Ascending aorta (tissue), 2 donors: ENCODE measurements at places on chromosomes 16 and 17. TPM values are rescaled to one million over a fixed set of nuclear protein-coding genes. Genes with fewer than 3 reads are reported as not detected.

Gene CDK5R1
- not detected for total RNA-seq

DNA sequence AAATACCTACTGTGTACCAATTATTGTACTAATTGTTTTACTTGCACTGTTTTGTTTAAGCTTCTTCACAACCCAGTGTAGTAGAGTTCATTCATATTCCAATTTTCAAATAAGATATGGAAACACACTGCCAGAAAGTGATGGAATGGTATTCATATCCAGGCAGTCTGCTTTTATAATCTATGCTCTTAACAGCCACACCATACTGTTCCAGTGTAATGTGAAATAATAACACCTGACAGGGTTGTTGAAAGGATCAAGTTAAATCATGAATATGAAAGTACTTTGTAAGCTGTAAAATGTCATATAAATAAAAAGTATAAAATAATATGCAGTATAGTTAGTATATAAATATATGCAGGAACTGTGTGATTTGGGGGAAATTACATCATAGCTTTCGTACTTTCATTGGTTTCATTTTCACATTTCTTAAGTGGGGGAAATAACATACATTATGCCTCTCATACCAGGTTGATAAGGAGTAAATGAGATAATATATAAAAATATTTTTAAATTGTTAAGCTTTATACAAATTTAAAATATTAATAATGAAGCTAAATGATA, 230.8 kb downstream of the TANC2 start:
- no peak overlapping the region for H3K27ac ChIP-seq
- no peak for DNase-seq
- H3K4me3 ChIP-seq: no peak overlapping the region
- H3K27me3 ChIP-seq: no peaks in the 10 kb centered on the region

- peaks cover 25% of the 10 kb centered on the region for H3K4me1 ChIP-seq
- DNase-seq: peak; percentile 50
- H3K4me3 ChIP-seq: peak overlapping the region; percentile 45
- no peak overlapping the region for H3K27ac ChIP-seq
Measured at GRCh38 chr16:67392301-67393059, 818 bp downstream of the TPPP3 start.

Gene SLC52A1
- not detected for total RNA-seq

Gene GINS2
- total RNA-seq: not detected

Gene PIRT
- total RNA-seq: not detected

DNA sequence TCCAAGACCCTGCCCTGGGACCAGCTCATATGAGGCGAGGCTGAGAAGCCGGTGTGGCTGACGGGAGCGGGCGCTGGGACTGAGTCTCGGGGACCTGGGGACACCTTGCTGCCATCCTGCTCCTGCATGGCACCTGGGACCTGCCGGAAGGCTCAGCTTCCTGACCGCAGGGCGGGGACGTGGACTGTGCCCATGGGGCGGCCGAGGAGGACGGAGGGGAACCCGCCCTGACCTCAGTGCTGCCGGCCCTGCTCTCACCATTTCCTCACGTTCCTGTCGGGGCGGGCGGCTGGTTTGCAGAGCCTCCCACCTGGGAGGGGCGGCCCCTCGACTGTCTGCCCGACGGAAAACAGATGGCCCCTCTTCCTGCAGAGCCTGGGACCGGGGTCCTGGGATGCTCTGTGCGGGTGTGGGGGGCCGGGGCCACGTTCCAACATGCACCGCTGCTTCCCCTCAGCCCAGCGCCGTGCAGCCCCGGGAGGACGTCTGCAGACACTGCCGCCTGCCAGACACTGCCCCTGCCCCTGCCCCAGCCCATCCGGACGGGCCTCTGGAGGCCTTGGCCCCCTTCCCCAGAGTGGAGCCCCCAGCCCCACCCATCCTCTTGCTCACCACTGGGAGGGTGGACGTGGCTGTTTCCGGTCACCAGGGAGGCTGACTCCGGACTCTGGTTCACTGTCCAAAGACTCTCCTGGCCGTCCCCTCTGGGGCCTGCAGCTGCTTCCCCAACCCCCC, 43.9 kb upstream of the SSTR5 start:
- H3K36me3 ChIP-seq: no peaks in the 10 kb centered on the region
- no peaks in the 10 kb centered on the region for H3K4me1 ChIP-seq
- no peak overlapping the region for H3K27ac ChIP-seq
- H3K4me3 ChIP-seq: no peak overlapping the region
- no peaks in the 10 kb centered on the region for H3K27me3 ChIP-seq
- no peak for DNase-seq

Gene NPLOC4
- 128 TPM for total RNA-seq

Gene ABCA6
- total RNA-seq: 37.4 TPM

DNA sequence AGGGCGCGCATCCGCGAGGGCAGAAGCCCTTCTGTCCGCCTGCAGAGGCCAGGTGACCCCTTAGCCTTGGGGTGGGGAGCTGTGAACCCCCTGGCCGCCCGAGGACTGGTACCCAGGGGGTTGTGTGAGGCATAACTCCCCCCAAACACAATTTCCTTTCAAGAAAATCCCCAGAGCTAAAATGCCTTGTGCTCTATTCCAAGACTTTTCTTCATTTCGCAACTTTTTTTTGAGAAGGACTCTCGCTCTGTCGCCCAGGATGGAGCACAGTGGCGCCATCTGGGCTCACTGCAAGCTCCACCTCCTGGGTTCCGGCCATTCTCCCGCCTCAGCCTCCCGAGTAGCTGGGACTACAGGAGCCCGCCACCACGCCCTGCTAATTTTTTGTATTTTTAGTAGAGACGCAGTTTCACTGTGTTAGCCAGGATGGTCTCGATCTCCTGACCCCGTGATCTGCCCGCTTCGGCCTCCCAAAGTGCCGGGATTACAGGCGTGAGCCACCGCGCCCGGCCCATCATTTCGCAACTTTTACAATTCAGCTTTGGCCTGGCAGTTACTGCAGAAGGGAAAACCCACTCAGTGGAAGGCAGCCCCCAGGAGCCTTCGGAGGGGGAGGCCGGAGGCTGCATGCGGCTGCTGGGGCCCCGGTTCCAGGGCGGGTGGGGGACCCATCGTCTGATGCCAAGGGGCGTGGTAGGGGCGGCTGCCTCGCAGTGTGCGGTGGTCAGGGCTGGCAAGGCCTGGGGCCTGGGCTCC, 963 bp upstream of the APRT start:
- peak overlapping the region; percentile 80 for H3K4me3 ChIP-seq
- H3K27me3 ChIP-seq: no peaks in the 10 kb centered on the region
- peaks cover 8% of the 10 kb centered on the region for H3K4me1 ChIP-seq
- H3K36me3 ChIP-seq: peaks cover 12% of the 10 kb centered on the region
- DNase-seq: peak; percentile 80
